Stimulated activated CD4-positive, alpha-beta T cell treated with anti-CD3 and anti-CD28 coated beads, Interleukin-1b, Interleukin-23, amount 100 ng/mL, for 24 hours (primary cell): ENCODE measurements at places on chromosomes 4 and X.

- DNase-seq, result no peak
These were observed 636.3 kb upstream of the HTR2C start for GRCh38 chrX:113947548-113947947.

GRCh38 chr4:10157478-10158332 lies 41.1 kb upstream of the WDR1 start:
- DNase-seq, result no peak

DNA sequence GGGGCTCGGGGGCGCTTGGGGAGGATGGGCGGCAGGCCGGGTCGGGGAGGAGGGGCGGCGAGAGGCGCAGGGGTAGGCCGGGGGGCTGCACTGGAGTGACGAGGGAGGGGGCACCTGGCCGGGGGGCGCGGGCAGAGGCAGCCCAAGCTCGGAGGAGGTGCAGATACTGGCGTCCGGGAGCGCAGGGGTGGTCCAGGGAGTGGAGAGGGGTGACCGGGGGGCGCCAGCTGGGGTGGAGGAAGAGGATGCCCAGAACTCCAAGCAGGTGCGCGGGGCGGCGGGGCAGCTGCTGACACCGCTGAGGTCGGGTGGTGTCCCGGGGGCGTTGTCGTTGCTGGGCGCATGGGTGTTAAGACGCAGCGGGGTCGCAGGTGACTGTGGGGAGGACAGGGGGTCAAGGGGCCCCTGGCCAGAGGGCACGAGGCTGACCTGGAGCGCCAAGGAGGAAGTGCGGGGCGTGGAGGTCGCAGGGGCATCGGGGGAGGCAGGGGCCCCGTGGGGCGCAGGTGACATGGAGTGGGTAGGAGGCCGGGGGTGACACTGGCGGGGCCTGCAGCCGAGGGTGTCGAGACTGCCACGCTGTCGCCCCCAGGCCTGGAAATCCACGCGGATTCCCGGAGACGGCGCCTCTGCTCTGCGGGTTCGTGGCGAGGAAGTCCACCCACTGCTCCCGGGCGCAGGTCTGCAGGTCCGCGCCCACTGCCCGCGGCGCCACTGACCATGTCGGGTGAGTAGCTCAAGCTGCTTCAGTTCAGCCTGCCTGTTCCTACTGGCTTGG lies 928 bp downstream of the GYG2 start:
- DNase-seq, result no peak

GRCh38 chr4:105686571-105686970 lies 21.9 kb downstream of the INTS12 start:
- DNase-seq, result no peak

- no peak for DNase-seq
These were observed 9.6 kb downstream of the UBA6 start for GRCh38 chr4:67691328-67691727.

DNA sequence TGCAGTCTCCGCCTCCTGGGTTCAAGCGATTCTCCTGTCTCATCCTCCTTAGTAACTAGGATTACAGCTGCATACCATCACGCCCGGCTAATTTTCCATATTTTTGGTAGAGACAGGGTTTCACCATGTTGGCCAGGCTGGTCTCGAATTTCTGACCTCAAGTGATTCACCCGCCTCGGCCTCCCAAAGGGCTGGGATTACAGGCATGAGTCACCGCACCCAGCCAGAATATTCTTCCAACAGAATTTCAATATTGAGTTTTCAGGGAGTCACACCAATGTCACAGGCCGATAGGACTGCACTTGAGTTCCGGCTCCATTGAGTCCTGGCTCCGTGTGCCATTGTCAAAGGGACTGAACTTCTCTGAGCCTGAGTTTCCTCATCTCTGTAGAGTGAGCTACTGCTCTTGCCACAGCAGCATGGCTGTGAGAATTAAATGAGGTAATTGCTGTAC lies 82.9 kb downstream of the CLCN4 start:
- DNase-seq, result no peak

DNA sequence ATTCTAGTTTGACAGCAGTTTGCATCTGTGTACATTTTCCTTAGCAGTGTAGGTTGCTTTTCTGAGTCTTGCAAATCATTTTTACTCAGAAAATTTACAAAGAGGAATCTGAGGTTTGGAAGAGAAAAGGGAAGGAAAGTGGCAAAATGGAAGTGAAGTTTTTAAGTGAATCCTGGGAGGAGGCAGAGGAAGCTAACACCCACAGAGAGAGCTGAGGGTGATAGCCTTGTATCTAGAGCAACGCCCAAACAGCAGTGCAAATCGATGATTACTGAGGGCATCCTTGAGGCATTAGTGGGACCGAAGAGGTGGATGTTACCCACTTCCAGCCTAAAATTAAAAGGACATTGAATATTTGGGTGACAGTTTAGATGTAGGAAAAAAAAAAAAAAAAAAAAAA lies 31.8 kb downstream of the KLF3 start:
- DNase-seq, result no peak

GRCh38 chr4:87567191-87567590 lies 38.0 kb upstream of the SPARCL1 start:
- no peak for DNase-seq

DNA sequence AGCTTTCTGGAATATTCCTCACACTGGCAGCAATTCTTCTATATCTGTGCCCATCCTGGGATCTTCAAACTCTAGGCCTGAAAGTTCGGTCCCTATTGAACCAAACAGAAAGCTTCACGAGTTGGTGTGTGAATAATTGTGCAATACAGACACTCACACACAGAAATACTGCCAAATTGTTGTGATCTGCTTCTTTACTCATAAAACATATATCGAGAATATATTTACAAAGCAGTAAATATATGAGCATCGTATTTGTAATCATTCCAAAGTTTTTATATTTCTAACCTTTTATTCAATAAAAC lies 56.6 kb upstream of the BEX4 start:
- DNase-seq, result no peak

GRCh38 chrX:154731184-154731583 lies 19.7 kb downstream of the GAB3 start:
- DNase-seq, result no peak

GRCh38 chrX:22135171-22135711 lies 103.1 kb downstream of the PHEX start:
- DNase-seq, result no peak

DNA sequence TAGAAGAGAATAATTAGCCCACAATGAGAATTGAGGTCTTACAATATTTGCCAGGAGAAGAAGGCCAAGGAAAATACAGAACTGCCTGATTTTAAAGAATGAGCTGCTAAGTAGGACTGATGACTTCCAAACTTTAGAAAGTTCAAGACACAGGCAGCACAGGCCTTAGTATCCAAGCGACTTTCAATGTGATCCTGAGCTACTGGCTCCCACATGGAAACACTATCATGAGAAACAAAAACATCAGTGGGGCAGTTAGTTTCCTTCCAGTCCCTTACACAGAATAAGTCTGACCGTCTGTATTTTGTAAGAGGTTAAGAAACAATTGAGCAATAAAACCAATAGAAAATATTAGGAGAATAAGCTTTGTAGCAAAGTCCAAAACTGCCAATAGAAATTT lies 251.4 kb downstream of the COL25A1 start:
- no peak for DNase-seq

DNA sequence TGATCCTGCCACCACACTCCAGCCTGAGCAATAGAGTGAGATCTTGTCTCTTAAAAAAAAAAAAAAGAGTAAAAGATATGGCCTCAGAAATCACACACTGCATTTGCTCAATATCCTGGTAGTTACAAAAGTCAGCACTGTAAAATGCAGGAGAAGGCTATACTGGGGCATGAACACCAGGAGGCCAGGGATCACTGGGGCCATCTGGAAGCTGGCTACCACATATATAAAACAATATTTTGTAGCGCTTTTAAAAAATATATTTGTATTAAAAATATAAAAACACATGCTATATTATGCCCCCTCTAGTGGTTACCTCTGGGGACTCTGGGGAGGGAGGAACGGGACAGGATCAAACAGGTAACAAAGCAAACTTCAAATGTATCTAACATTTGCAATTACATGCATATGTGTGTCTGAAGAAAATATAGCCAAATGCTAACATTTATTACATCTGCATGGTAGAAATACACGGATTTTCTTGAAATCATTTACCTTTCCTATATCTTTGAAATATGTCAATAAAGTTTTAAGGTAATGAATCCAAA lies 4.0 kb downstream of the C4orf46 start:
- no peak for DNase-seq

DNA sequence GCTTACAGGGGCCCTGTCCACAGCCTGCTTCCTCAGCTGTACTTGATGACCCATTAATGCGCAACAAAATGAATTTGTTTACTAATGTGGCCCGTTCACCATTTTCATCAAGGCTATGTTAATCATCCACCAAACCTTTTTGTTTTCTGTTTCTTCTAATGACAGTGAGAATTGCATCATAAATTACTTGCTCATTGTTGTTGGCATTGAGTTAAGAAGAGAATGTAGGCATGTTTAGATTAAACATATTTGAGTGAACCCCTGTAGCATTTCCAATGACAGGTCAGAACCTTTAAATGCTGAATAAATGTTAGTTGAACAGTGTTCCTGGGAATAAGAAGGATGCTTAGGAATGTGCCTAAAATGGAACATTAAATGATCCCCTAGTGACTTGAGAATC lies 183.4 kb downstream of the SPRY1 start:
- DNase-seq, result no peak

DNA sequence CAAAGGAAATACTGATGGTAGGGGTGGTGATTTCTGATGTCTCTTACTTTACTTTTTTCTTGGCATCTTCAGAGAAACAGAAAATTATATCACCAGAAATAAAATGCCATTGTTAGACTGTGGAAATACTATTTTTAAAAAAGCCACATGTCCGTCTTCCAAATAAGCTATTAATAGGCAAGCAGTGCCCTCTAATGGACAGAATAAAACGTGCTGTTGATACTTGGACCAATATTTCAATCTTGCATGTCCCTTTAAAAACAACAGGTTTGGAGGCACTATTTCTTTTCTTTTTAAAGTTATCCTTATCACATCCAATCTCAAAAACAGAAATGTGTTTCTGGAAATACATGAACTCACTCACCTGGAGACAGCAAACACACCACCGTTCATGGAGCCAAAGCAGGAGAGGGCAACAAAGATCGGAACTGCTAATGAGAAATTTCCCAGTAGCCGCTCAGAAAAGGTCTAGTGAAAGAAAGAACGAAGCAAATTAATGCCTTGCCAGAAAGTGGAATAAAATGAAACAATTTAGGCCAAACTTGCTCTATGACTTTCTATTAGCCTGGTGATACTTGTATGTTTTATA lies 59.2 kb downstream of the SLC7A11 start:
- no peak for DNase-seq

DNA sequence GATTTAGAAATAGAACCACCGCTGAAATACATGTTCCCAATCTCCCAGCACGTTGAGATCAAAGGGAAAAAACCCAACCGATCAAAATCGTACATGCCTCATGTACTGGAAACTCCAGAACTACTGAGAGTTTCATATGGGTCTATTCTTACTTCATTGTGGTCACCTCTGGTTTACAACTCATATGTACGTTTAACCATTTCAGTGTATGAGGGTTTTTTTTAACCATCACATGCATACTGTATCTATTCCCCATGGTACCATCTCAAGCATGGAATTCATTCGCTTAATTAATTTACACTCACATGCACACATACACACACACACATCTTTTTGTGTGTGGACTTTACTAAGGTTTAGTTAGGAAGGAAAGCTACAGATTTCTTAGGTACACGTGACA lies 46.0 kb upstream of the CLNK start:
- no peak for DNase-seq

DNA sequence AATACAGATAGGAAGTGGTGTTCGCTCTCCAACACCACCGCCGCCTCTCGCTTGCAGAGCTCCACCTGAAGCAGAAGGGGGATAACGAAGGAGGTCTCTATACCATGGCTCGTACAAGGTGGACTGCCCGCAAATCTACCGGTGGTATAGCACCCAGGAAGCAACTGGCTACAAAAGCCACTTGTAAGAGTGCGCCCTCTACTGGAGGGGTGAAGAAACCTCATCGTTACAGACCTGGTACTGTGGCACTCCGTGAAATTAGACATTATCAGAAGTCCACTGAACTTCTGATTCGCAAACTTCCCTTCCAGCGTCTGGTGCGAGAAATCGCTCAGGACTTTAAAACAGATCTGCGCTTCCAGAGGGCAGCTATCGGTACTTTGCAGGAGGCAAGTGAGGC lies 5.2 kb upstream of the BMP15 start:
- DNase-seq, result no peak

GRCh38 chr4:68465058-68465457 lies 17.8 kb downstream of the TMPRSS11E start:
- DNase-seq, result no peak

GRCh38 chrX:103730147-103730795 lies 19.6 kb downstream of the TMEM31 start:
- no peak for DNase-seq

- DNase-seq, result no peak
These were observed 2.2 kb downstream of the SORCS2 start for GRCh38 chr4:7194251-7195140.

GRCh38 chr4:85807247-85807950 lies 332.4 kb downstream of the ARHGAP24 start:
- DNase-seq, result no peak

- DNase-seq, result no peak
These were observed 549.8 kb upstream of the FAM241A start for GRCh38 chr4:111595456-111595855.

DNA sequence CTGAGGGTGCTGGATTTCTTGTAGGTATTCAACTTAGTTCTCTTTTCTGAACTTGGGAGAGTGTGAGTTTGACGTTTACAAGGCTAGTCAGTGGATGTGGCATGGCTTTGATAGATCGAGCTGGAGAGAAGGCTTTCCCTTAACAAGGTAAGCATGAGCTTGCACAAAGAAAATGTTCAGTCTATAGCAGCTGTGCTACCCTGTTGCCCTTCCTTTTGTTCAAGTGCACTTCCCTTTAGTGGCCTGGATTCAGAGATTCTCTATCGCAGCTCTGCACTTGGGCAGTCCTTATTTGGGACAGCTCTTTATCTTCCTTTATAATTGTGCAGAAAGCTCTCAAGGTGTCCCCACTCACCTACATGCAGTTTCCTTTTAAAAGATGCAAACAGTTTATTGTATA lies 198.0 kb downstream of the ARHGAP24 start:
- DNase-seq, result no peak

- DNase-seq, result no peak
These were observed 3.1 kb upstream of the SETD7 start for GRCh38 chr4:139559089-139559479.

DNA sequence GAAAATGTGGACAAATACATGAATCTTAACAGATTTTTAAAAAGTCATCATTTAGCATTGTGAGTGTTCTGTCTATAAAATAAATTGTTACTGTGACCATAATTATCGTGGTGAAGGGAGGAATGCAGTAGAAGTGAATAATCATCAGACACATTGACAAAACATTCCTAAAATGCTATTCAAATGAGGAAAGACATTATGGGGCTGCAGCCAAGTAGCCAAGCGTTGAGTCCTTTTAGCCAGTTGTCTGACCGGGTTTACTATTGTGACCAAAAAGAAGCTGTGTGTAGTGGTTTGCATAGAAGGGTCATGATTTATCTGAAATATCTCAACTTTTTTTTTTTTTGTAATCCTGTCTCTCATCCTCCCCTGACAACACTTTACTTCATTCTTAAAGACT lies 19.5 kb downstream of the WWC2 start:
- no peak for DNase-seq
